ENCODE measurements at places on chromosomes 7 and 10. TPM values are rescaled to one million over a fixed set of nuclear protein-coding genes. Genes with fewer than 3 reads are reported as not detected.
A peak's percentile ranks its signal among the peaks of the same experiment; 100 is the strongest.

Gene PIP
- not detected for total RNA-seq

Gene SPAM1
- not detected for total RNA-seq

Gene LIPJ
- total RNA-seq: not detected

Gene FAM180A
- not detected for total RNA-seq

- DNase-seq: no peak
- peaks cover 25% of the 10 kb centered on the region for H3K4me1 ChIP-seq
- peak overlapping the region; percentile 66 for H3K27ac ChIP-seq
- H3K4me3 ChIP-seq: peak overlapping the region; percentile 11
Measured at GRCh38 chr10:22341190-22341925, 3.9 kb upstream of the SPAG6 start.

DNA sequence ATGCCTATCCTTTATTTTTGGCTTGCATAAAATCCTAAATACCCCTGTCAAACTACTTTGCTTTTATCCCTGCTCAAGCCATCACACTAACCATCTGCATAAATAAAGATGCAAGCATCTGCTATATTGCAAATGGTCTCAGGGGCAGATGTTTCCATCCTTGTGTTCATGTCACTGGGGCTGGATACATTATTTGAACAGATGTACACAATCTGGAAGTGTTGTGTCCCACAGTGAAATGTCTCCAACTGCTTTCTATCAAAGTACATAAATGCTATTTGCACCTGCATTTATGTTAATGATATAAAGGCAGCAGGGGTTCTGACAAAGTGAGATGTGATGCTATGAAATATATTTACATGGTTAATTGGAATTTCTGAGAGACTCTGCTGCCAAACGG is 163.1 kb downstream of the ZNF438 start:
- no peak overlapping the region for H3K27ac ChIP-seq
- no peak for DNase-seq
- no peaks in the 10 kb centered on the region for H3K4me1 ChIP-seq
- no peaks in the 10 kb centered on the region for H3K27me3 ChIP-seq

GRCh38 chr7:138890499-138891445 is 90.4 kb downstream of the KIAA1549 start:
- H3K27me3 ChIP-seq: peaks cover 8% of the 10 kb centered on the region
- no peak for DNase-seq
- no peak overlapping the region for H3K4me3 ChIP-seq
- H3K36me3 ChIP-seq: no peaks in the 10 kb centered on the region

DNA sequence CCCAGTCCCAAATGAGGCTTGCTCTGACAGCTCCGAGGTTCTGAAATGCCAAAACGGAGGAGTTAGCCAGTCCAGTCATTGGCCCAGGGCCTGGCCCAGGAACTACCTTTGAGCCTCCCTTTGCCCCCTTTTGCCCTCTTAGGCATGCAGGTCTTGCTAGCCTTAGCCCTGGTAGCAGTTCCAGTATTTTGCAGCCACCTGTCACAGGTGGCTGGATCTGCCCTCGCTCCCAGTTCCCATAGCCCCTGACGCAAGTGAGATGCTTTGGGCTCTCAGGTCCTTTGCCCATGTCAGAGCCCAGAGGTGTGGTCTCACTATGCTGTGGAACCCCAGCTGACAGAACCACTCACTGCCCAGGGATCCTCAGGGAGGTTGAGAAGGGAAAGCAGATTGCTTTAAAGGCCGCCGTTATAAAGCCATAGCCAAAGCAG is 42.0 kb downstream of the GPRIN2 start:
- H3K36me3 ChIP-seq: no peaks in the 10 kb centered on the region
- no peak overlapping the region for H3K4me3 ChIP-seq
- no peaks in the 10 kb centered on the region for H3K4me1 ChIP-seq
- no peak overlapping the region for H3K27ac ChIP-seq

DNA sequence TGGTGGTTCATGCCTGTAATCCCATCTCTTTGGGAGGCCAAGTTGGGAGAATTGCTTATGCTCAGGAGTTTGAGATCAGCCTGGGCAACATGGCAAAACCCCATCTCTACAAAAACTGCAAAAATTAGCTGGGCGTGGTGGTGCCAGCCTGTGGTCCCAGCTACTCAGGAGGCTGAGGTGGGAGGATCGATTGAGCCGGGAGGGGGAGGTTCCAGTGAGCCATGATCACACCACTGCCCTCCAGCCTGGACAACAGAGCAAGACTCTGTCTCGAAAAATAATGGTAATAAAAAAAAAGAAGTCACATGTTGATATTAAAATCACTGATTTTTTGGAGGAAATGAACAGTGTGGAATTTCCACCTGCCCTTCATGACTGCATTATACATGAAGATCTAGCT is 15.8 kb downstream of the PHYH start:
- no peaks in the 10 kb centered on the region for H3K4me1 ChIP-seq
- no peak for DNase-seq
- H3K36me3 ChIP-seq: no peaks in the 10 kb centered on the region
- H3K4me3 ChIP-seq: no peak overlapping the region

DNA sequence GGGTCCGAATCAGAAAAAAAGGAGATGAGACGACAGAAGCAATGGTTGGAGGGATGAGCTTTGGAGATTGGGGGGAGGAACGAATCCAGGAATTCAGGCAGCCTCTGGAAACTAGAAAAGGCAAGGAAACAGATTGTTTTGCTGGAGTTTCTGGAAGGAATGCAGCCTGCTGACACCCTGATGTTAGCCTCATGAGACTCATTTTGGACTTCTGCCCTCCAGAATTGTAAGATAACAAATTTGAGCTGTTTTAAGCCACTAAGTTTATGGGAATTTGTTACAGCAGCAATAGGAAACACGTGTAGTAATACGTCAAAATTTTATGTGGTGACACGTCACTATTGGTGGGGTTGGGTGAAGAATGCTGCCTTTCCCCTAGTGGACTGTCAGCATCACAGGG is 25.6 kb upstream of the NPS start:
- no peaks in the 10 kb centered on the region for H3K4me1 ChIP-seq
- H3K27ac ChIP-seq: no peak overlapping the region
- no peaks in the 10 kb centered on the region for H3K36me3 ChIP-seq
- H3K4me3 ChIP-seq: no peak overlapping the region

- no peaks in the 10 kb centered on the region for H3K4me1 ChIP-seq
- no peak overlapping the region for H3K4me3 ChIP-seq
- no peak for DNase-seq
- peaks cover 16% of the 10 kb centered on the region for H3K36me3 ChIP-seq
- H3K27ac ChIP-seq: no peak overlapping the region
Measured at GRCh38 chr10:69139961-69140360, 16.0 kb downstream of the VPS26A start.

GRCh38 chr7:100824499-100825214 is 2.7 kb downstream of the EPHB4 start:
- H3K36me3 ChIP-seq: no peaks in the 10 kb centered on the region
- H3K27ac ChIP-seq: no peak overlapping the region
- peaks cover 17% of the 10 kb centered on the region for H3K27me3 ChIP-seq
- H3K4me1 ChIP-seq: peaks cover 13% of the 10 kb centered on the region
- H3K4me3 ChIP-seq: no peak overlapping the region

Measured in CD8-positive, alpha-beta memory T cell (primary cell).